ENCODE measurements at places on chromosomes 11 and 22.
A peak's percentile ranks its signal among the peaks of the same experiment; 100 is the strongest.

- DNase-seq = no peak
Observed at GRCh38 chr11:116829525-116830183, at the start of gene APOC3. Gene APOC3 (plus strand): TSS chr11:116829907. CDS start chr11:116830583, 676 bp downstream.

DNA sequence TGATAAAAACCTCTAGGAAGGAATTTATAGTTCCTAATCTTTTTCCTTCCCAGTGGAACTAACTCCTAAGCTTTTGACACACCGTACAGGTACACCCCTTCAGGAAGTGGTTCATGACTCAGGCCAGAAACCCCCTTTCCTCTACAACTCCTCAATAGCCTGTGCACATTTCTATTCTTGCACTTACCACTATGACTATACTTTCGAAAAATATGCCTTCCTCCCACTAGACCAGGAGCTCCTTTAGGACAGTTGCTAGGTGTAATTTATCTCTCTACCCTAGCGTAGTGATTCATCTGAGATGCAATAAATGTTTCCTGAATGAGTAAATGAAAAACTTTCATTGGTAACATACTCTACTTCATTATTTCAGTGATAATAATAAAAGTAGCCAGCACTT, 14.5 kb downstream of the MAP6 start:
- DNase-seq = no peak

- DNase-seq = no peak
Observed at GRCh38 chr22:49140911-49141665, 686.6 kb downstream of the BRD1 start.

DNA sequence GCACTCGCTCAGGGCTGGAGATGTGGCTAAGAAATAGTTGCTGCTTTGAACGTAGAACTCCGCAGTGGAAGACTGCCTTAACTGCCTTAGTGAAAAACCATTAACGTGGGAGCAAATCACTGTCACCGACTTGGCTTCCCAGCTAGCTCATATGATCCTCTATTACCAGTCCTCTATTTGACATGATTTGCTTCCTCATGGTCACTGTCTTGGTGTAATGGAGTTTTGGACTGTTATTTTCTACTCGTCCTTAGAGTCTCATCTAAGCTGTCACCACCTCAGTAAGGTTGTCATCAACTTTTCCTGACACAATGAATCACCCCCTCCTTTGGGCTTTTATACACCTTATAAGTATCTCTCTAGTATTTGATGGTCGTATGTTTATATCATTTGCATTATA, 167.1 kb upstream of the NARS2 start:
- DNase-seq = no peak

DNA sequence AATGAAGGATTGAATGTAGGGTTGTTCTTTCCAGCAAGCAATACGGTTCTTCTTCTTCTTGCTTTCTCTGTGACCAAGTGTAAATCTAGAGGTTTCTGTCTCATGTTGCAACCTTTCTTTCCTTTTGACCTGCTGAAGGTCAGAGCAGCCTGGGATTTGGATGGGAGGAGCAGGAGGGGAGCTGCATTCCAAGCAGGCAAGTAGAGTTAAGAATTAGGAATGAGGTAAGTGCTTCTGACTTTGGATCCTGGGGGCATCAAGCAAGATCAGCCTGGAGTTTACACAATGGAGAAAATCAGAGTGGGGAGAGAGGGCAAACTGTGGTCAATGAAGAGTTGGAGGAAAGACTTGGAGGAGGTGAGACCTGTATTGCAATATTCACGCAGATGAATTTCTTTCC, 225.6 kb upstream of the ZBED5 start:
- no peak for DNase-seq

GRCh38 chr11:78840623-78841022, 266.0 kb upstream of the NARS2 start:
- DNase-seq = no peak

- no peak for DNase-seq
Observed at GRCh38 chr22:35349704-35350538, 31.0 kb upstream of the HMOX1 start.

- no peak for DNase-seq
Observed at GRCh38 chr11:27055065-27055682, 14.6 kb downstream of the BBOX1 start.

- no peak for DNase-seq
Observed at GRCh38 chr11:2890466-2891294, 5.1 kb upstream of the CDKN1C start.

GRCh38 chr11:20715931-20716330, 46.5 kb downstream of the NELL1 start:
- no peak for DNase-seq

DNA sequence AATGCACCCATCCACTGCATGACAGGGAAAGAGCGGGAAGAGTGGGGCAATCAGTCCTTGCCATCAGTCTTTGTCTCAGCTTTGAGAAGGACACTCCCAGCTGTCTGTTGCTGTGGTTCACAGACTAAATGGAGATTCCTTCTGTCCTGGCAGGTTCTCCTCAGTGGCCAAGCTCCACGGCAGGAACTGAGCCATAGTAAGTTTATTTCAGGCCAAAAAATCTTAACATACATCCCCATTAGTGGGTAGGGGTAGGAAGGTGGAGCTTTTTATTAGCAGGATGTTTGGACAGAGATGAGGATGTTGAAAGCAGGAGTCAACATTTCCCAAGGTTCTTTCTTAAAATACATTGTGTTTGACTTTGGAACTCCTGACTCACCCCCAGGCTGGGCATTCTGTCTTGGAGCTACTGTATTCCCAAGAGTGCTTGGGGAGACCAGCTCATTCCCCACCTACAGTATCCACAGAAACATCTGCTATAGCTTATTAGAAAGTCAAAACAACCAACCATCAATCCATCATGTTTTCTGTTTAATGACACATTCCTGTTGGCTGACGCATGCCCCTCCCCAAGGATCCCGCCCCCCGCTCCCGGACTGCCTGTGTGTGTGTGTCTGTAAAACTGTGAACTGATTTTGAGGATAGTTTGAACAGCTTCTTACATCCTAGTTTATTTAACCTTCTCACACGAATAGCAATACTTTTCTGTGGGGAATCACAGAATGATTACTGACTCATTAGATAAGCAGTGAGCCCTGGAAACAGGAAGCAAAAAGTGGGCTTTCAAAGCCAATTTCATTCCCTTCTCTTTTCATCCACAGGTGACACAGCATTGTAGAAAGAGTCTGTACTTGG, 109.5 kb downstream of the CCDC81 start:
- no peak for DNase-seq

- no peak for DNase-seq
Observed at GRCh38 chr11:34348919-34349318, 8.9 kb downstream of the ABTB2 start.

GRCh38 chr11:113563766-113564526, 88.7 kb upstream of the DRD2 start:
- no peak for DNase-seq

DNA sequence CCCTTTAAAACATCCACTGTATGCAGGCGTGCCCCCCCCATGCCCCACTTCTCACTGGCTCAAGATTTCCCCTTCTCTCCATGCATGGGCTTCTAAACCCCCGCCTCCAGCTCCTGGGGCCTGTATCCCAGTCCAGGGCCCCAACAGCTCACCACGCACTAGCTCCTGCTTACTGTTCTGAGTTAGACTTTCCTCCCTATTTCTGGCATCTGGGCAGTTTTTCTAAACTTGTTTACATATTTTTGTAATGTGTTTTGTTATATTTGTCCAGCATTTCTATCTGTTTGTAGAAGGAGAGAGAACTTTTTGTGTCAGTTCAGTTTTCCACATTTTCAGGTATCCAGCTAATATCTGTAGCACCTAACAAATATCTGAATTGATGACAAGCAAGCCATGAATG, 178.5 kb downstream of the SPON1 start:
- DNase-seq = no peak

DNA sequence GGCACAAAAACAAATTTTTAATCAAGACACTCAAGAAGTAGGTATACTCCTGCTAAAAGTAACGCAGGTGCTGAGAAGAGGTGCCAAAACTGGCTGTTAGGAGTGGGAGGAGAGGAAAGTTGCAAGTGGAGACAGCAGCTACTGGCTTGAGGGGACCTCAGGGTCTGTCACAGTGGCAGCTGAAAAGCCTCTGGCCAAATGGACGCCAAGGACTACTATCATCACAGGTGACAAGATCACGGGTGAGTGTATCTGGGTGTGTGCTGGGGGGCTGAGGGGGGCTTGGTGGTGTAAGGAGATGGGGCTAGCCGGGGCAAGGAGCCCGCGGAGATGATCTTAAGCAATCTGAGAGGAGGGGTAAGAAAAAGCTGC, 687 bp downstream of the ZNF202 start:
- DNase-seq = no peak

- DNase-seq = no peak
Observed at GRCh38 chr22:43244803-43245527, 58.0 kb upstream of the TTLL12 start.

DNA sequence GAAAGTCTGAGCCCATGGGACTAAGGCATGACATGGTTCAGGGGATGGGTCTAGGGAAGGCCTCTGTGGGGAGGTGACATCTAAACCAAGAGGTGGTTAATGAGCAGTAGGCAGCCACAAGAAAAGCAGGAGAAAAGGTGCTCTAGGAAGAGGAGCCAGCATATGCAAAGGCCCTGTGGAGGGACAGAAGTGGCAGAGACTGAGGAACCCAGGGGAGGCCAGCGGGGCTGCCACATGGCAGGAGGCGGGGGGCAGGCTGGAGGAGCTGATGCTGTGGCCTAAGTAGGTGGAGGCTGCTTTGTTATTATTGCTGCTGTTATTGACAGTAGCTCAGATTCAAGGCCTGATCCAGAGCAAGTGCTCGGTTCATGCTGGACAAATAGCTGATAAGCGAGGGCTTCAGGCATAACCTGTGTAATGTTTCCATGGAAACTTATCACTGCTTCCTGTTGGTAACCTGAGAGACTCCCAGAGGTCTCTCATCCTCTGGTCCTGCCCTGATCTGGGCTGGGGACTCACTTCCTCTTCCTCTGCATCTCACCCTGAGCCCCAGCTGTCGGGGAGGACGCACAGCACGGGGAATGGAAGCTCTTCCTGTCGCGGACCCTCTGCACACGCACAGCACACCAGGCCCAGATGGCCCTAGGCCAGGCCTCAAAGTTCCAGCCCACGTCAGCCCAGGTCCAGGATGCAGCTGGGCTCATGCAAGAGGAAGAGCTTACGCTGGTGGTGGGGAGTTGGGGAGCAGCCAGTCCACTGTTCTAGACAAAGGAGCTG, 75.2 kb upstream of the TP53I11 start:
- peak; percentile 4 for DNase-seq

- no peak for DNase-seq
Observed at GRCh38 chr11:76267556-76267955, 61.3 kb upstream of the WNT11 start.

DNA sequence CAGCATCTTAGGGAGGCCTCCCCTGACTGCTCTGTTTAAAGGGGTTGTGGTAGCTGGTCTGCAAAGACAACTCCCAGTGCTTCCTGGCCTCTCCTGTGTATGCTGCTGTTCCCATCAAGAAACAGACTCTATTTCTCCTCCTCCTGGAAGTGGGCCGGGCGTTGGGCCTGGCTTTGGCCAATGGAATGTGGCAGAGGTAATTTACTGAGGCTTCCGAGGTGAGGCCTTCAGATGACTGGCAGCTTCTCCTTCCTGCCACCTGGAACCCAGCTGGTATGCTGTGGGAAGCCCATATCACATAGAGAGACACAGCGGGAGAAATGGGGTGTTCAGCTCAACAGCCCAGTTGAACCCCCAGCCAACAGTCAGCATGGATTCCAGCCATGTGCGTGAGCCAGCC, 25.1 kb upstream of the EIF3D start:
- no peak for DNase-seq

DNA sequence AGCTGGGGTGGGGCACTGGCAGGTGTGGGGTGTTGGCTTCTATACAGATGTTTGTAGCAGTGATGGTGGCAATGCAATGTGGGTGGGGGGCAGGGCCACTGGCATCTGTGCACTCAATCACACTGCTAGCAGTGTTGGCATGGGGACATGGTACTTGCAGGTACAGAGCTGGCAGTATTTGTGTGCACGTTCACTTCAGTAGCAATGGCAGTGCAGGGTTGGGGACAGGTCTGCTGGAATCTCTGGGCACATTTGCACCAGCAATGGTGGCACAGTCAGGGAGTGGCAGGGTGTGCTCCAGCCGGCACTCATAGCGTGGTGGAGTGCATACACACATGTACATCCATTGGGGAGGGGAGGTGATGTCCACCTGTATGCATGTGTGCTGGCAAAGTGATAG, 775.2 kb downstream of the CNTN5 start:
- DNase-seq = no peak

GRCh38 chr11:36803084-36803483, 205.0 kb upstream of the RAG2 start:
- DNase-seq = no peak

DNA sequence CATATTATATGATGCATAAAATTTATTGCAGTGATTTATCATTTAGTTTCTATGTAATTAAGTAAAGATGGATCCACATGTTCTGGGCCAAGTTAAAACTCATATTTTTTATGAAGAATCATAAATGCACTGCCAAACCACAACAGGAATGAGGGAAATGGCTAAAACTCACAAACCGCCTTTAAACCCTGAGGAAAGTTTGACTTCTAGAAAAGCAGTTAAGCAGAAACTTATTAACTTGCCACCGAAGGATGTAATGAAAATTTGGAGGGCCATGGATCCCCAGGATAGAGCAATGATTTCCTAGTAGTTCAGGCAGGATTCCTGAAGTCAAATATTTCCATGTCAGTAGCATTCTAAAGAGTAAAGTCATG, 218.3 kb upstream of the CTSC start:
- DNase-seq = no peak

- no peak for DNase-seq
Observed at GRCh38 chr22:25780673-25781072, 38.7 kb downstream of the MYO18B start.

DNA sequence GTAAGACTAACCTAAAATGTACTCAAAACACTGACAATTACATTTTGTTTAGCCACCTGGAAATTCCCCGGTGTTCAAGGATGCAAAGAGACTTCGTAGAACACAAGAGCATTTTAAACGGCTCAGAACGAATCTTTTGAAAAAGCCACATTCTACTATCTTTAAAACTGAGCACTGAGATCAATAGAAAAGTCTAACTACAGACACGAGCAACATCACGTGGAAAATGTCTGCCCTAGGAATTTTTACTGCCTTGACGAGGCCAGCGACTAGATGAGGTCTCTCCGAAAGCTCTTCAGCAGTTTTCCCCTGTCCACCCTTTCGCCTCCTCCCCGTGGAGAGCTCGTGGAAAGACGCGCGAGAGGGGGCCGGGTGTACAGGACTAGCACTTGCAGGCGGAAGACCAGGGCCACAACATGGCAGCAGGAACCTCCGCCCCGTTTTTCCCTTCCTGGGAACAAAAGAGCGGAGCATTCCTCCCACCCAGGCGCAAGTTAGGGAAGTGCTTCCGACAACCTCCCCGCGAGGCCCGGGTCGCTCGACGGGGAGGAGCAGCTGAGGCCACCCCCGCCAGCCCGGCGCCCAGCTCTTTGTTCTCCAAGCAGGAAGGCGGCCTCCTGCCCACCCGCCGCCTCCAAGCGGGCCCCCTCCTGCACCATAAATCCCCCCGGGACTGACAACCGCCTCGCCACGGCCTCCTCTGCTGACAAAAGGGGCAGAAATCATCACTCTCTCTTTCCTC, 1.1 kb downstream of the EIF4G2 start:
- DNase-seq = peak; percentile 48

GRCh38 chr11:117633186-117633754, 163.7 kb downstream of the DSCAML1 start:
- DNase-seq = no peak

- no peak for DNase-seq
Observed at GRCh38 chr11:16669799-16670415, 68.5 kb upstream of the C11orf58 start.

Data from central memory CD4-positive, alpha-beta T cell (primary cell).